ENCODE measurements at places on chromosomes 13 and 19.

GRCh38 chr19:49512970-49513745 is 697 bp downstream of the FCGRT start:
- no peak for DNase-seq

- DNase-seq: no peak
These were observed 8.1 kb downstream of the SELENOW start for GRCh38 chr19:47786566-47786965.

GRCh38 chr19:33734913-33735312 is 61.8 kb upstream of the KCTD15 start:
- no peak for DNase-seq

DNA sequence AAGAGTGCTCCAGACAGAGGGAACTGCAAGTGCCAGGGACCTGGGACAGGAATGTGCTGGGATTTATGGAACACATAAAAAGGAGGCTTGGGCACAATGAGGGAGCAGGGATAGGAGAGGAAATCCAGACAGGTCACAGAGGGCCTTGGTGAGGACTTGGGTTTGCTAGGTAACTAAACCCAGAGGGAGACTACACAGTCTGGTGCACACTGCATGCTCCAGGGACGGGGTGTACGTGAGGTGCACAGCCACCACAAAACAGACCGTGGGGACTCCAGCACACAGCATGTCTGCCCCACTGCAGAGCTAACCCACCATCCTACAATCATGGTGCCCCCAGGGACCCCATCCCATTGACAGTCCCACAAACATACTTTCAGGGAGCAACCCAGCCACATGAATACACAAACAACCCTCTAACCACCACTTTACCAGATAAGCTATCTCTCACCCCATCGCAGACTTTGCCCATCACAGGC is 5.5 kb upstream of the ZFP36 start:
- no peak for DNase-seq

DNA sequence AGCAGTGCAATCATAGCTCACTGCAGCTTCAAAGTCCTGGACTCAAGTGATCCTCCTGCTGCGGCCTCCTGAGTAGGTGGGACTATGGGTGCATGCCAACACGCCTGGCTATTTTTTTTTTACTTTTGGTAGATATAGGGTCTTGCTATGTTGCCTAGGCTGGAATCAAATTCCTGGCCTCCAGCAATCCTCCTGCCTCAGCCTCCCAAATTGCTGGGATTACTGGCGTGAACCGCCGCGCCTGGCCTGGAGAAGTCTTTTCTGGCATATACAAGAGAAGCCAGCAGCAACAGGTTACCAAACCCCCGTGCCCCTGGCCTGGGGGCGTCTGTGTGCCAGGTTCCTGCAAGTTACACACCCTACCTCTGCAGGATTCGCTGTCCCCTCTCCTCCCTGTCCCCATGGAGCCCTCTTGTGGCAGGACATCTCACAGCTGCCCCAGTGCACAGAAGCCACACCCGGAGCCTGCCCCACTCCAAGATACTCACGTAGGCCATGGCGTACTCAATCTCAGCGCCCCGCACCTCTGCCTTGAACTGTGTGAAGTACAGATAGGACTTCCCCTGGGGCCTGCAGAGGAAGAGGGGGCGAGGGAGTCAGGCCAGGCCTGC is 9.9 kb downstream of the MYDGF start:
- no peak for DNase-seq

DNA sequence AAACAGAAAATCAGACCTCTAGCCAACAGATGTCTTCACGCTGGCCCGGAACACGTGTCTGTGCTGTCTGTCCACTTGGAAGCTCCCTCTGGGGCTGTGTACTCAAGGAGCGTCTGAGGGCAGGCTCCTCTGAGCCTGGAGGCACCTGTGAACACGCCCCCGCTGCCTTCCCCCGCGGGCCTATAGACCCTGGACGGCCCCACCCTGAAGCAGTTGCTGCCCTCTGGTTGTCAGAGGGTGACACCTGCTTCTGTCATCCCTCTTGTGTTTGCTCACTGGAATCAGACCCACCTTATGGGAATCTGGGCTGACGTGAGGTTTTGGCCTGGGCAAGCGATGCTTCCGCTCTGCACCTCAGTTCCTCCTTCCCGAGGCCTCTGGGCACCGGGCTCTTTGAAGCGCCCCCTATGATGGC is 19.2 kb downstream of the EPN1 start:
- no peak for DNase-seq

DNA sequence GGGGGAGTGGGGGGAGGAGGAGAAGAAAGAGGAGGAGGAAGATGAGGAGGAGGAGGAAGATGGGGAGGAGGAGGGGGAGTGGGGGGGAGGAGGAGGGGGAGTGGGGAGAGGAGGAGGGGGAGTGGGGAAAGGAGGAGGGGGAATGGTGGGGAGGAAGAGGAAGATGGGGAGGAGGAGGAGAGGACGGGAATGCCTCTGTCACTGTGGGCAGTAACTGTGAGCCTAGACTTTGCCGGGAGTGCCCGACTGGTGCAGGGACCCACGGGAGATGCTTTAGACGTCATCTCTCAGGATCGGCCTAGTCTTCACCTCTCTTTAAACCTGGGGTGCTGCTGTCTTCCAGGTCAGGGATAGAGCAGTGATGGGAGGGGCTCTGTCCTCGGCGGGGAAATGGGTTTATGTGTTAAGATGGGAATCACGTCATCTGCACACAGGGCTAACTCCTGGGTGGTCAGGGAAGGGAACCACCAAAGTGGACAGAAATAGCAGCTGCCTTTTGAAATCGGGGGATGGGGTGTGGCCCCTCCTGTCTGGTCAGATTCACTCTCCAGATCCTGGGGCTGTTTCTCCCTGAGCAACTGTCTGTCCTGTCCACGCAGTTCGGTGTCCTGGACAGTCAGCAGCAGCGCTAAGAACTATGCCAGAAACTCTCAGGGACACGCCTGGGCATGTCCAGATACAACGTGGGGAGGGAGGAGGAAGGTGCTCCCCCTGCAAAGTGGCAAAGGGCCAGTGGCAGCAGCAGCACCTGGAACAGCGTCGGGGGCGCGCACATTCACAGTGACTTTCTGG is 26.9 kb downstream of the GAS6 start:
- no peak for DNase-seq

DNA sequence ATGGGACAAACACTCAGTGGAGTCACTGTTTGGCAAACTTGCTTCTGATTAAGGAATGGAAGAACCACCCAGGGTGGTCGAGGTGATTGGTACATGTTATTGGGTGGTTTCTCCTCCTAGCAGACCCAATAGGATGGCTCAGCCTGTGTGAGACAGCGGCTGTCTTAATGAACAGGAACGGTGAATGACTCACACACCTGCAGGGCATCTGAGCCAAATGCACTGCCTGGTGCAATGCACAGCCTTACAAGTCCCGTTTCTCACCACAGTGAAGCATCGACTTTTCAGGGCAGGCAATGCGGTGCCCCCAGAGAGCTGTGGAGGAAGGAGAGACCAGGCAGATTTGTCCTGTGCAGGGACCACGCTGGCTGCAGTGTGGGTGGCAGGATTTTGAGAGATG is 238.5 kb downstream of the FGF9 start:
- no peak for DNase-seq

DNA sequence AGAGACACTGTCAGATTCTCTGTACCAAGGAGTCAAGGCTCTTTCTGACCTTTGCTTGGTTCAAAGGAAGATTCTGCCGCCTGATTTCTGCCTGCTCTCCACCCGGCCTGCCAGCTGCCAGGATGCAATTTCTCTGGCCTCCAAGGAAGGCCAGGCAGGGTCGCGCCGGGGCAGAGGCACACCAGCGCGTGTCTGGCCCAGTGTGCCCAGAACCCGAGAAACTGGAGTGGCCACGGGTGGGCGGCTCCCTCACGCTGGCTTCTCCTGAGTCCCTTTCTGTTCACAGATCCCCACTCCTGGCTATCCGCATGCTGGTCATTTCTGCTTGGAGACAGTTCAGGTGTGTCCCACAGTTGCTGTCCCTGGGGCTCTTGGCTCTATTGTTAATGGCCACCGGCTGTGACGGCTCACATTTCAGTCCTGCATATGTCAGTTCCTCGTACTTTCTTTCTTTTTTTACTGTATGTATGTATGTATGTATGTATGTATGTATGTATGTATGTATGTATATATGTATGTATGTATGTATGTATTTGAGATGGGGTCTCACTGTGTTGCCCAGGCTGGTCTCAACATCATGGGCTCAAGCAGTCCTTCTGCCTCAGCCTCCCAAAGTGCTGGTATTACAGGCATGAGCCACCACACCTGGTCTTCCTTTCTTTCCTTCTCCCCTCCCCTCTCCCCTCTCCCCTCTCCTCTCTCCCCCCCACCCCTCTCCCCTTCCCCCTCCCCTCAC is 16.9 kb downstream of the TMPRSS9 start:
- no peak for DNase-seq

DNA sequence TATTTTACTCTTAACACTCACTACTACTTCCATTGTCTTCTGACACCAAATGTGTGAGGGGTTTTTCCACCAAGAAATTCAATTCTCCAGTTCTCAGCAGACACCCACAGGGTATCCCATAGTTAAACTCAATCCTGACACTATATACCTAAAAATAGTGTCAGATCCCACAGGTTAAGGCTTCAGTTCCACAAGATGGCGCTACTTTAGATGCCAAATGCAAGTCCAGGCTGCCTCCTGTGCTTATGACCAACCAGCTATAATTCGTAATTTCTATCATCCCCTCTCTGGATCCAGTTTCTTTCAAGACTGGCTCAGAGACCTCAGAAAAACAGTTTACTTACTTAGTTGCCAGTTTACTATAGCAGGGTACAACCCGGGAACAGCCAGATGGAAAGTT is 1146.2 kb upstream of the SPRY2 start:
- no peak for DNase-seq

GRCh38 chr19:45971260-45971902 is 2.3 kb downstream of the NOVA2 start:
- DNase-seq: no peak

DNA sequence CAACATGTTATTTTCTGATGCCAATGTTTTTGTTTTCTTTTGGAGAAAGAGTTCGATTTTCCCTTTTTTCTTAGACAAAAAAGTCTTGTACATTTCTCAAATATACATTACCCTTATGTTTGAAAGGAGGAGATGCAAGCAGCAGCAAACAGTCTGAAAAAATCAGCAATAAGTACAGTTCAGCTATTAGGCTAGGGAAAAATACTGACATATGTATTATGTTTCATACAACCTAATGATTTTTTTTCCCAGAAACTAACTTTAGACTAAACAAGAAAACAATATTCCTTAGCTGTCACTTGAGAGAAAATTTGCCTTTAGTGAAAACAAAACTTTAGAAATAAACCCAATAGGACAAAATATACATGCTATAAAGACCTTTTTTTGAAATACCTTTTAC is 1223.5 kb downstream of the SLITRK1 start:
- no peak for DNase-seq

GRCh38 chr13:71866335-71867130 is 471 bp downstream of the DACH1 start:
- DNase-seq: no peak

DNA sequence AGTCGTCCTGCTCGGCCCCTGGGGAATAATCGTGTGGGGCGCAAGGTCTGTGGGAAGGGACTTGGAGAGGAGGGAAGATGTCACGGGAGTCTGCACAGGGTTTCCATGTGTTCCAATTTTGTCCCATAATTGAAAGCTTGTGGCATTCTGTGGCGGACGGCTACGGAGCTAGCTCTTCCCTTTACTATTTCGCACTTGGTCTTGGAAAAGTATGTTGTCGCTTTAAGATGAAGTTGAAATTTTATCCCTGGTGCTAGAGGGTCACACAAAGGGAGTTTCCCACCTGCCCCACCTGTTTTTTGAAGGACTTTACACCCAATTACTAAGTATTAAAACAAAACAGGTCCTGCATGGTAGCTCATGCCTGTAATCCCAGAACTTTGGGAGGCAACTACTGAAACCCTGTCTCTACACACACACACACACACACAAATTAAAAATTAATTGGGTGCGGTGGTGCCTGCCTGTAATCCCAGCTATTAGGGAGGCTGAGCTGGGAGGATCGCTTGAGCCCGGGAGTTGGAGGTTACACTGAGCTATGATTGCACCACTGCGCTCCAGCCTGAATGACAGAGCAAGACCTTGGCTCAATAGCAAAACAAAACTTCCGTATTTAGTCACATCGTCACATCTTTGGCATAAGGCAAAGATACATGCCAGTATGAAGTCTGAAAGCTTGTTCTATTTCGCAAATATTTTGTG is 967 bp upstream of the TPT1 start:
- no peak for DNase-seq

- no peak for DNase-seq
These were observed 3.7 kb upstream of the ZNF225 start for GRCh38 chr19:44109458-44109857.

GRCh38 chr13:100619940-100620339 is 31.4 kb upstream of the GGACT start:
- no peak for DNase-seq

- no peak for DNase-seq
These were observed 105.2 kb downstream of the INSR start for GRCh38 chr19:7188698-7189629.

DNA sequence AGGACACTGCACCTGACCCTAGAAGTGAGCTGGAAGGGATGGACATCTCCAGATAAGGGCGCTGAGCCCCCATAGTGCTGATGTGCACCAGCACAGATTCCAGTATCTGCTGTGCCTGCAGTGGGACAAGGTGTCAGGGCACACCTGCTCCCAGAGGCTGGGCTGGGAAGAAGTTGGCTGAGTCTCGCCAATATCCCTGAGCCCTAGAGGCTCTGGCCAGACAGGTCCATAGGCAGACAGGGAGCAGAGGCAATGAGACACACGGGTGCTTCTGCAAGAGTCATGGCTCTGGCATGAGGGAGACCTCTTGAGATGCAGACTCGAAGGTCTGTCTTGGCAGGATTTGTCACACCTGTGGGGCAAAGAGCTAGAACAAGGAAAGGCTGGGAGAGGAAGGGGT is 1321.5 kb downstream of the UQCRFS1 start:
- DNase-seq: no peak

Data from vagina (tissue), 2 donors.